ENCODE measurements at places on chromosomes 12 and 14.

DNA sequence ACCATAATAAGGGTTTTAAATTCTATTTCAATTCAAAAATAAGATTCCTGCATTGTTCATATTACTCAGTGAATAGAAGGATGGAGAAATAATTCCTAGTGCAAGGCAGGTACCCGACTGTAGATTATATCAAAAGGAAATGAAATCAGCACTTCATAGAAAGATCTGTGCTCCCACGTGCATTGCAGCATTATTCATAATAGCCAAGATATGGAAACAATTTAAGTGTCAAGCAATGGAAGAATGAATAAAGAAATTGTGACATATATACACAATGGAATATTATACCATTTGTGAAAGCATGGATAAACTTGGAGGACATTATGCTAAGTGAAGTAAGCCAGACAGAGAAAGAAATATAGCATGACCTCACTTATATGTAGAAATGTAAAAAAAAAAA, 53.8 kb downstream of the SLC6A15 start:
- DNase-seq, result no peak

DNA sequence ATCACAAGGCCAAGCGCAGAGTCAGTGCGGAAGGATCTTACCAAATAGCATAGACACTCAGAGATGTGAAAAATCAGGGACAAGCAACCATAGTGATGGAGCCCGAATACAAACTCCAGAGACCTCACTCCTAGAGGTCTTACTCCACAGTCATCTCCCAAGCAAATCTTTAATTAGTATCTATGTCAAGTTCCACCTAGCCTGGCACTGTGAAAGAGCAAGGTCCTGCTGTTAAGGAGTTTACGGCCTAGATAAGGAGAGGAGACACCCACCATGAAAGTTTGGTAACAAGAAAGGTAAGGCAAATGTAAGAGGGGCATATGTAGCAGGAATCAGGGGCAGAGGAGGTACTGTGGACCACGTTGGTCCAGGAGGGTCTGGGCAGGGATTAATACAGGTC, 7.4 kb upstream of the PLEKHG6 start:
- no peak for DNase-seq

DNA sequence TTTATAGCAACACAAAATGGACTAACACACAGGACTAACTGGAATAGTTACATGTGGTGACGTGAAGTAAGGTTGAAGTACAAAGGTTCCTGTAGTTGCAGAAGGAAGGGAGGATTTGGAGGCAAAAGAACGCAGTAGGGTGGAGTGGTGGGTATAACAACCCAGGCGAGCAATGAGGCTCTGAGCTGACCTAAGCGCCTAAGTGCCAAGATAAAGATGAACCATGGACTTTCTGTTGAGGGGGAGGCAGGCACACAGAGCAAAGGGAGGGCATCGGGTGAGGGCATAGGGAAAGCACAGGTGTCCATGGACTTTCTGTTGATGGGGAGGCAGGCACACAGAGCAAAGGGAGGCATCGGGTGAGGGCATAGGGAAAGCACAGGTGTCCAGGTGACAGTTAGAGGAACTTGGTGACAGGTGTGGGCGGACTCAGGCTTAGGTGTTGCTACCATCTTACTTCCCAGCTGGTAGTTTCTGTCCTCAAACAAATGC, 15.2 kb downstream of the SCNN1A start:
- DNase-seq, result no peak

GRCh38 chr14:88016768-88017167, 11.8 kb downstream of the GPR65 start:
- no peak for DNase-seq

DNA sequence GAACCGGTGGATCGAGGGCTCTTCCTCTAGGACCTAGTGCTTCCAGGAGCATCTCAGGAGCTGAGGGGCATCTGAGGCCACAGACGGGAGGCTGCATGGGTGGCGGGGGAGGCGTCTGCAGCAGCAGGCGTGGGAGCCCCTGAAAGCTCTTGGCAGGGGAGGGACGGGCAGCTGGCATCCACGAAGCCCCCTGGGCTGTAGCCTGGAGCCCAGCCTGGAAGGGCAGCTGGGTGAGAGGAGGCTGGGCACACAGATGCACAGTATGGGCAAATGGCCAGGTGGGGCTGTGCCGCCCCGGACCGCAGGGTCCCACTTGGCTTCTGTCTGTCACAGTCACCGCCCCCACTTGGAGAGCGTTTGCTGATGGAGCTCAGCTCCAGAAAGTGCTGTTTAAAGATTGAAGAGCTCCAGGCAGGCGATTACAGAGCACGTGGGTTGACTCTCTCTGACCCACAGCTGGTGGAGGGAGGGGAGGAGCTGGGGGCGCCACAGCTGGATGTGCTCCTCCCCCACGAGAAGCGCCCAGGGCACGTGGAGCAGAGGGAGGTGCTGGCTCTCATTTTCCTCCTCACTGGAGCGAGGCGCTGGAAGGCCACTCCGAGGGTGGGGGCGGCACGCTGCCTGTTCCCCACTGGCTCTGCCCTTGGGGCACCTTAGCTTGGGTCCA, 155.0 kb upstream of the C14orf180 start:
- DNase-seq, result peak; percentile 87

DNA sequence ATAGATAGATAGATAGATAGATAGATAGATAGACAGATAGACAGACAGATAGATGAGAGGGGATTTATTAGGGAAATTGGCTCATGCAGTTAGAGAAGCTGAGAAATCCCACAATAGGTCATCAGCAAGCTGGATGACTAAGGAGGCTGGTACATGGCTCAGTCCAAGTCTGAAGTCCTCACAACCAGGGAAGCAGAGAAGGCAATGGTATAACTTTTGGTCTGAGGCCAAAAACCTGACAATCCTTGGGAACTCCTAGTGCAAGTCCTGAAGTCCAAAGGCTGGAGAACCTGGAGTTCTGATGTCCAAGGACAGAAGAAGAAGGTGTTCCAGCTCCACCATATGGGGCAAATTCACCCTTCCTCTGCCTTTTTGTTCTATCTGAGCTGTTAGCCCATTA, 517.6 kb upstream of the ATP2B1 start:
- DNase-seq, result no peak

DNA sequence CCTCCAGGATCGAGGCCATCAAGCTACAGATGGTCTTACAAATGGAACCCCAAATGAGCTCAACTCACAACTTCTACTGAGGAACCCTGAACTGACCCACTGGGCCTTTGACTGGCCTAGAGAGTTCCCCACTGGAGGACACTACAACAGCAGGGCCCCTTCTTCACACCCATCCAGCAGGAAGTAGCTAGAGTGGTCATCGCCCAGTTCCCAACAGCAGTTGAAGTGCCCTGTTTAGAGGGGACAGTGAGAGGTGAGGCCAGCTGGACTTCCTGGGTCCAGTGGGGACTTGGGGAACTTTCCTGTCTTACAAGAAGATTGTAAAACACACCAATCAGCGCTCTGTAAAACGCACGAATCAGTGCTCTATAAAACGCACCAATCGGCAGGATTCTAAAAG, 247.9 kb upstream of the BTG1 start:
- no peak for DNase-seq

DNA sequence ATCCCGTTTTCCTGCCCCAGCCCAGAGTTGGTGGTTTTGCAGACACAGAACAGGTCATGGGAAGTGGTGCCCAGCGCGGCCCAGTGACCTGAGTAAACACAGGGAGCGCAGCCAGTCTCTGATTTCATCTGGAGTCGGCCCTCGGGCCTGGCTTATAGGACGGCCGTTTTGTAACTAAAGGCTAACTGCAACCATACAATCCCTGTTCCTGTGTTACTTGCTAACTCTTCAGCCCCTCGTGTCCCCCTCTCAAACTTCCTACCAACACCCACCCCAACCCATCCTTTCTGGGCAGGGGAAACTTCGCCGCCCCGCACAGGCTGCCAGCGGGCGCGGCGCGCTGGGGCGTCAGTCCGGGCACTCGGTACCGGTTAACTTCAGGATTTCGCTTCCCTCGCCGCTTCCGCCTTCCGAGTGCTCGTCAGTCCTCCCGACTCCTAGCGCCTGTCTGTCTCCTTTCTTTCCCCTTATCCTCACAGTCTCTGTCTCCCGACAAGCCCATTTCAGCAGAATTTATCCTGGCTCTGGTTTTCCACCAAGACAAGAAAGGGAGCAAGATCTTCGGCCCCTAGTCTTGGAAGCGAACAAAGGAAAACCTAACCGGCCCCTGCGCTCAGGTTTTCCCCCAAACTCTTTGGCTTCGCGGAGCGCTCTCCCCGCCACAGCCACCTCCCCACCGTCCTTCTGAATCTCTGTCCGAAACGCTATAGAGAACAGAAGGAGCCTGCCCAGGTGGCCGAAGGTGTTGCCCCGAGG, 2.0 kb downstream of the SIX1 start:
- DNase-seq, result no peak

- no peak for DNase-seq
Observed at GRCh38 chr12:2557597-2557996, 237.2 kb upstream of the FKBP4 start.

DNA sequence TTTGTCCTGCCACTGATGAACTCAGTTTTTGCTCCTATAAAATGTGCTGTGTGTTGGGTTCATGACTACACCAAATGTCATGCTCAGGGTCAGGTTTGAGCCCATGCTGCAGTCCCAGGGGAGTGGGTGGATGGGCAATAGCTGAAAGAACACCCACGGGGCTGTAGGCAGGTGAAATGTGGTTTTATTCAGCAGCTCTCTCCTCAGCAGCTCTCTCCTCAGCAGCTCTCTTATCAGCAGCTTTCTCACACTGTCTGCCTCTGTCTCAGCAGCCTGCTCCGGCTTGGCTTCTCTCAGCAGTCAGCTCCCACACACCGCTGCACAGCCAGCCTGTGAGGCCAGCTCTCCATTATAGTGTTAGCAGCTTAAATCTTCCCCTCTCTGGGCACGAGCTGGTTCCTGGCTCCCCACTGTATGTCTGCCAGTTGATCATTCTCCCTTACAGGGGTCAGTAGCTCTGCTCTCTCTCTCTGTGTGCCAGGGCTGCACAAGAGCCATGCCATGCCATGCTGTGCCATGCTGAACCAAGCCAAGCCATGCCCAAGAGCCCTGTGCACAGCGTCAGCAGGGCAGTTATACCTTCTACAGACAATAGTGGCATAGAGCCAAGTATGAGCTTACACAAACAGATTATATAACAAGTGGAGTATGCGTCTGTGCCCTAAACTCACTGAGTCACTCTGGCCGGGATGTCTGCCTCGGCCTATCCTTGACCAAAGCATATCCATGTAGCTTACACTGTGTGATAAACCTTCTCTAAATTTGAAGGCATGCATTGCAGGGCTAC, 303.3 kb upstream of the TMPO start:
- no peak for DNase-seq

GRCh38 chr14:69772082-69773017, 5.4 kb downstream of the SRSF5 start:
- peak; percentile 17 for DNase-seq

- no peak for DNase-seq
Observed at GRCh38 chr14:20485900-20486299, 16.7 kb downstream of the PNP start.

DNA sequence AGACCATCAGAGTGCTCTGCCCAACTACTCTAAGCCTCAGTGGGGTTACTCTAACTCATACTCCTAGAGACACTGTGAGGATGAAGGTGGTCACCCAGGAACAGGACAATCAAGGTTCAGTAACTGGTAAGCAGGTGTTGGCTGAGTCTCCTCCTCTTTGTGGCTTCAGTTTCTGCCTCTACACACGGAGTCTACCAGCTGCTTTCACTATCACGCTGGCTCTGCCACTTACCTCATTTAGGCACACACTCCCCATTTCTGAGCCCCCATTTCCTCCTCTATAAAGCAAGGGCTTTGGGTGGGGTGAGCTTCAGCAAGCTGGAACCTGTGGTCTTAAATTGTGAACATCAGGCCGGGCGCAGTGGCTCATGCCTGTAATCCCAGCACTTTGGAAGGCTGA, 7.3 kb upstream of the TCHP start:
- no peak for DNase-seq

Measured in esophagus muscularis mucosa (tissue), 4 donors.